ENCODE measurements at places on chromosomes 6 and 20. TPM values are rescaled to one million over a fixed set of nuclear protein-coding genes. Genes with fewer than 3 reads are reported as not detected.

The TFB1M gene
- 8.5 TPM for total RNA-seq

The ZBTB12 gene
- 2.7 TPM for total RNA-seq

The MAK gene
- total RNA-seq, result not detected

The DPPA5 gene
- not detected for total RNA-seq

GRCh38 chr6:108596956-108597355 is 36.2 kb downstream of the FOXO3 start:
- DNase-seq, result no peak

DNA sequence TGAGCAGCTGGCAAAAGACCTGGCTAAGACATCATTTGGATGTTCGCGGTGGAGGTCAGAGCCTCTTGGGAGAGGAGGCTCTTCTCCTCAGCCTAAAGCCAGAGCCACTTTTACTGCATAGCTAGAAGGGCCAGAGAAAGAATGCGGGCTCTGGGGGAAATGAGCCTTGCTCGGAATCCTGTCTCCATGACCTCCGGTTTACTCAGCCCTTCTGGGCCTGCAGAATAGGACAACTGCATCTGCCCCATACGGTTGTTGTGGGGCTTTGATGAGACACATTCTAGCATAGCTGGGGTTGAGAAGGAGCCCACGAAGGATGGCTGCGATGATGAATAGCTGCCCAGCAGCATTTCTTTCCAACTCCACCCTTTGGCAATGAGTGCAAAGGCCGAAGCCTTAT is 115.0 kb upstream of the SLC22A23 start:
- DNase-seq, result peak; percentile 51

- DNase-seq, result peak; percentile 75
These were observed 1.5 kb upstream of the TENT5A start for GRCh38 chr6:81753711-81754577.

All from myocyte (in vitro differentiated cells).